ENCODE measurements at places on chromosomes 11 and 22.

DNA sequence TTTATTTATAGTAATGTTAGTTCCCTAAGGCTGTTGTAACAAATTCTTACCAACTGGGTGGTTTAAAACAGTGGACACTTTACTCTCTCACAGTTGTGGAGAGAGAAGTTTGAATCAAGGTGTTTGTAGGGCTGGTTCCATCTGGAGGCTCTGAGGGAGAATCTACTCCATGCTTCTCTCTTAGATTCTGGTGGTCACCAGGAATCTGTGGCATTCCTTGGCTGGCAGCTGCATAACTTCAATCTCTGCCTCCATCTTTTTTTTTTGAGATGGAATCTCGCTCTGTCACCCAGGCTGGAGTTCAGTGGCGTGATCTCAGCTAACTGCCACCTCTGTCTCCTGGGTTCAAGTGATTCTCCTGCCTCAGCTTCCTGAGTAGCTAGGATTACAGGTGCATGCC lies 46.3 kb downstream of the LDLRAD3 start:
- no peak for DNase-seq

GRCh38 chr11:70666311-70666710 lies 268.0 kb downstream of the CTTN start:
- DNase-seq, result no peak

DNA sequence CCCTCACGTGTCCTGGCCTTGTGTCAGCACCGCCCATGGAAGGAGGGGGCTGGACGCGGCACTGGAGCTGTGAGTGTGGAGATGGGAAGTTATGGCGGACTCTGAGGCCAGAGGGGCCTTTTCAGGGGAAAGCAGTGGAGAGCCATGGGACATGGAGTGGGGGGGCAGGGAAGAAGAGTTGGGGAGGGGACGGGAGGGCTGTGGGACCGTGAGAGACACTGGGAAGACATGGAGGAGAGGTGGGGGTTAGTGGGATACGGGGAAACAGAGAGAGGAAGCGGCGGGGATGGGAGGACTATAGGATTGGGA lies 58.2 kb downstream of the FBXO7 start:
- DNase-seq, result no peak

DNA sequence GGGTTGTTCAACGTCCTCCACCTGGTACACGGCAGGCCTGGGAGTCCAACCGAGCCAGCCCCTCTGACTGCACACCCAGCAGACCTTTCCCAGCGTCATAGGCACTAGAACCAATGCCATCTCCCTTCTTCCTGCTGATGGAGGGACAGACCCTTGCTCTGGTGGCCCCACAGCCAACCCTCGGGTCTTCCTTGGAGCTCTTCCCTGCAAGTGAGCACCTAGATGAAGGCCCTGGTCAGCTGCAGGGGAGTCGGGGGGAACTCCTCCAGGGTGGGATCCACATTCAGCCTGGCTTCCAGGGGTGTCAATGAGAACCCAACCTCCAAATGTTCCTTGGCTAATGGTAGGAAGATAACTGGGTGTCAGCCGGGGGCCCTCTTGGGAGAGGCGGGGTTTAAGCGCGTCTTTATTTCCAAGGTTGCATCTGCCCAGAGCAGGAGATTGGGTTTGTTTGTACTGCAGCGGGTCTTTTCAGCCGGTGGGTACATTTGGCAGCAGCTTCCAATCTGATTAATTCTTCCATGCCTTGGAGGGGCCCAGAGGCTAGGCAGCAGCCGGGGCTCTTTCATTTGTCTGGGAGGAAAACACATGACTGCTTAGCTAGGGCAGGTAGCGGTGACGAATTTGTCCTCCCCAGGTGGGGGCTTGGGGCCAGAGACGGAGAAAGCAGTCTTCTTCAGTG lies 56.0 kb upstream of the SHISAL1 start:
- DNase-seq, result no peak

GRCh38 chr11:68890490-68891231 lies 13.0 kb downstream of the MRPL21 start:
- DNase-seq, result no peak
